ENCODE measurements at places on chromosomes 16 and 17.

GRCh38 chr17:74962622-74963394 lies 9.8 kb downstream of the HID1 start:
- DNase-seq, result no peak

DNA sequence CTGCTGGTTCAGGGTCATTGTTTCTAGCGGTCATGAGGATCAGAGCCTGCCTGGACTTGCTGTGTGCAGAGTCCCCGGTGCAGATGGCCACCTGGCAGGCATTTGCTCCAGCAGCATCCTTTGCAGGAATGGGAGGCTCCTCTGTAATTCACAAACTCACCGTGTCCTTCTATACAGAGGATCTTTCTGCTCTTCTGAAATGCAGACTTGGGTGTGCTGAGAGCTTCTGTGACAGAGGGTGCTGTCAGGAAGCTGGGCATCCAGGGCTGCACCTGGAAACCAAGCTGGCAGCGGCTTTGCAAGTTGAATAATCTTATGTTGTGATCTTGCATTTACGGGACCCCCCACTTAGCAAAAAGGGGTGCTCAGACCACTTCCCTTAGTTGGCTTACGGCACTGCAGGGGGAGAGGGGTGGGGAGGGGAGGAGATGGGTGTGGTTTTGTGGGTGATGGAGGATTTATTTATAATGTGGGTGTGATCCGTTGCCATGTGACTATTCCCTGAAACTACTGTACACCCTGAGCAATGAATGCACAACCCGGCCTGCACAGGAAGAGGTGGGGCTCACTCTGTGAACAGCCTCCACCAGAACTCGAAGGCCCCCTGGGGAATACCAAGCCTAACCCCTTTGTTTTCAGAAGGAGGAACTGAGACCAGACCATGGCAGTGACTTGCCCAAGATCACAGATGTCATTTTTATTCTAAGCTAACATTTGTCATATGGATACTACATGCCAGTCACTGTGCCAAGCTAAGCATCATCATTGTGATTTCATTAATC lies 178.3 kb downstream of the PRKCB start:
- DNase-seq, result no peak

DNA sequence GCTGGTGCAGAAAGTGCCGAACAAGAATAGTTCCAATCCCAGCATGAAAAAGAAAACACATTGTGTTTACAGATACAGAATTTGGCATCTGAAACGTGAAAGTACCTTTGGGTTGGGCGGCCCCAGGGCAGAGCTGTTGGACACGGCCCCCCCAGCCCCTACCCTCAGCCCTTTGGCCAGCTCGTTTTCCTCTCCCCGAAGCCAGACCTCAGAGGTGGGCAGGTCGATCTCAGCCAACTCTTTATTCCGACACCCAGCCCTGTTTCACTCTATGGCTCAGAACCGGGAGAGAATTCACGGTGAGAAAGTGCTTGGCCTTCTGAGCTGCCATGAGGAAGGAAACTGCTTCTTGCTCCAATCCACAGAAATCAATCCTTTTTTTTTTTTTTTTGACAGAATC lies 11.3 kb downstream of the NTN1 start:
- no peak for DNase-seq

DNA sequence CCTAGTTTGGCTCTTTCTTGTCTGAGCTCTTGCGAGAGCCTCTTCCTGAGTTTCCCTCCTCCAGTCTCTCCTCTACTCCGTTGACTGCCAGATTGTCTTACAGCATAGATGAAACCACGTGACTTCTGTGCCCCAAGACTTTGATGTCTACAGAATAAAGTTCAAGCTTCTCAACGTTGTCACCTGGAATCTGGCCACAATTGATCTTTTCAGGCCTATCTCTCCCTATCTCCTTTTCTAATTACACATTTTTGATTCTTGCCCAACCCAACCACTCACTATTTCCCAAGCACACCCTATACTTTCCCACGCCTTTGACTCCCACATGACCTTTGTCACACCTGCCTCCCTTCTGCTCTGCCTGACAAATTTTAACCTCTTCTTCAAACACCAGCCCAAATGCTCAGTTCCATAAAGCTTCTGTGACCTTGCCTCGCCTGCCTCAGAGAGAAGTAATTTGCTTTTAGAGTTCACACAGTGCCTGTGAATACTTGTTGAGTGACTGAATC lies 52.4 kb upstream of the PMFBP1 start:
- DNase-seq, result no peak

DNA sequence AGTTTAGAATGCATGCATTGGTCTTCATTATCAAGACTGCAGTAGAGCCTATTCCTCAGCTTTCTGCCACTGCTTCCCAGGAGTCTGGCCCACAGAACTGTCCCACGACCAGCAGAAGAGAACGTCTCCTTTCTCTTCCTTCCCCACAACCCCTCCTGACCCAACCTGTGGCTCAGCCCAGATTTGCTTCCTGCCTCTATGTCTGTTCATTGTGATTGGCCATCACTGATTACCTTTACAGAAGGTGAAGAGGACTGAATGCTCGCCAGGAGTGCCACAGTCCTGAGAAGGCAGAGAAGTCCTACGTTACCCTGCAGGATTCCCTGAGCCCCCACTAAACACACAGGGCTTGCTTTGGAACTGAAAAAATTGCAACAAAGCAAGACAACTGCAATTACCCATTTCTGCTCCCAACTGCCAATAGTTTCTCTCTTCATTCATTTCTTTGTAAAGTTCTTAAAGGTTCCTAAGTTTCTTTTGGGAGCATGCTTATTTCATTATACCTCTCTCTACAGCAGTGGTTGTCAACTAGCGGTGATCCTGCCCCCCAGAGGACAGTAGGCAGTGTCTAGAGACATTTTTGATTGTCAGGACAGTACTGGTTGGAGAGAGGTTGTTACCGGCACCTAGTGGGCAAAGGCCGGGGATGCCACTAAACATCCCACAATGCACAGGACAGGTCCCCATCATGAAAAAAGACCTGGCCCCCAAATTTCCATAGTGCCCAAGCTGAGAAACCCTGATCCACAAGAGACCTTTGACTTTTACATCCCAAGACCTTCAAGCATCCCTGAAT lies 4.5 kb upstream of the NAT9 start:
- peak; percentile 72 for DNase-seq

GRCh38 chr17:28862561-28862960 lies 7.7 kb downstream of the ERAL1 start:
- no peak for DNase-seq

- DNase-seq, result no peak
Measured at GRCh38 chr16:66121466-66121865, 245.0 kb upstream of the CDH5 start.

GRCh38 chr17:74528491-74529199 lies 2.6 kb downstream of the CD300LB start:
- DNase-seq, result no peak

DNA sequence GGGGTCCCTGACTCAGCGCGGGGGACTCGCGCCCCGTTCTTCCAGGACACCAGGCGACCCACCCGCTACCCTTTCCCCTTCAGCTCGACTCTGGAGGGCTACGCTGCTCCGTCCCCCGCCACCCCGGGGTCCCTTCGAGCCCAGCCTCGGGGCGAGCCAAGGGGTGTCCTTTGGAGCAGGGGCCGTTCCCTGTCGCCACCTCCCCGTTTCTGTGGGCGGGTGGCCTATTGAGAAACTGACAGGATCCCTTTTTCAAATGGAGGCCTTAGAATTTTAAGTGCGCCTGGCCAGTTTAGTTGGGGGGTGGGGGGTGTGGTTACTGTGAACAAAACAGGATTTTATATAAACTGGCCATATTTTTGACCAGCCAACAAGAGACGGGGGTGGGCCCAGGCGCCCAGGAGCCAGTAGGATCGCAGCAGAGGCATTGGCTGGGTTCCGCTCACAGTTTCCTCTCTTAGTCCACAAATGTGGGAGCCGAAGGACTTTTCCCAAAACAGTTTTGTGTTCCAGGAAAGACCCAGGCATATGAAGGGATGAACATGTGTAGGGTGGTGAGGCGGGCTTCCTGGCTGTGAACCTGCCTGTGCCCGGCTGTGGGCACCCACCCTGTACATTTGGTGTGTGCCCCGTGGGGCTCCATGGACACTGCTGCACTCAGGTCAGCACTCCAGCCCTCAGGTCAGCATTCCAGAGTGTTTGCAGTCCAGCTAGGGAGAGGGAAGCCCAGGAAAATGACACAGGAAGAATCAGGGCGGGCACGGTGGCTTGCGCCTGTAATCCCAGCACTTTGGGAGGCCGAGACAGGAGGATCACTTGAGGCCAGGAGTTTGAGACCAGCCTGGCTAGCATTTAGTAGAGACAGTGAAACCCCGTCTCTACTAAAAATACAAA lies 722 bp upstream of the TIMP2 start:
- DNase-seq, result peak; percentile 46

- no peak for DNase-seq
Measured at GRCh38 chr16:631808-632358, 1.1 kb downstream of the WFIKKN1 start.

DNA sequence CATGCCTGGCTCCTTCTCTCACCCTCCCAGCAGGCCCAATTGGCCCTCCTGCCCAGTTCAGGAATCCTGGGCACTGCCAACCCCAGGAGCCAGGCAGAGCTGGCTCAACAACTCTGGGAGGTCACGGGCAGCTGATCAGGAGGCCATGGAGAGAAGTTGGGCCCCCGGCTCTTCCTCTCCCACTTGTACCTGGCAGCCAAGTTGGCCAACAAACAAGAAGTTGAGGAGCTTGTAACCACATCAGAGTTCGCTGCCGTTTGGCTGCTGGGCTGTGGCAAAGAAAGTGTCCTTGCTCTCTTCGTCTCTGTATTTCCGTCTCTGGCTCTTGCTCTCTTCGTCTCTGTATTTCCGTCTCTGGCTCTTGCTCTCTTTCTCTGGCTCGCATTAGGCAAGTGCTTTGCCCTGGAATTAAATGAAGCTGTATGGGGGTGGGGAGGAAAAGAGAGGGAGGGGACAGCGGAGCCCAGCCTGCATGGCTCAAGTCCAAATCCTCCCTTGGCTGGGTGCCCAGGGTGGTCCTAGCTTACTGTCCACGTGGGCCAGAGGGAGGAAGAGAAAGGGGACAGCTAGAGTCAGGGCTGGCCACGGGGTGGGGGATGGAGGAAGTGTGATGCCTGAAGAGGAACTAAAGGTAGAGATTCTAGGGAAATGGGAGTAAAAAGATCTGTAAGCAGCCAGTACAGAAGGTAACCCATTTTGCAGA lies 7.8 kb upstream of the TMEM132E start:
- no peak for DNase-seq

- DNase-seq, result no peak
Measured at GRCh38 chr17:33802349-33803198, 452.5 kb upstream of the CCL2 start.

DNA sequence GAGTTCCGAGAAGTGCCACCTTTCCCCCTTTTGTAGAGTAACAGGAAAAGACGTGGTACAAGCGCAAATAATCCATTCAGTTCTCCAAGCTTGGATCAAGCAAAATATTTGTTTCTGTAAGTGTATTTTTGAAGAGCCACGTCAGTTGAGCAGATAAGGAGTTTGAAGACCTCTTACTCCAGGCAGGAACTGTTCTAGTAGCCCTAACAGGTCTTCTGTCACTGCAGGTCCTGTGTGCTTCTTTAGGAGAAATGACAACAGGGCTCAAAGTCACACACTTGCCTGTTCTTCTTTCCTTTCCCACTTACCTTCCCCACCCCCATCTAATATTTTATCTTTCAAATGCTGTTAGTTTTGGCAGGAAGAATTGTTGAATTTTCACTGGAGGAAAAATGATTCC lies 93.9 kb downstream of the CLEC16A start:
- no peak for DNase-seq

DNA sequence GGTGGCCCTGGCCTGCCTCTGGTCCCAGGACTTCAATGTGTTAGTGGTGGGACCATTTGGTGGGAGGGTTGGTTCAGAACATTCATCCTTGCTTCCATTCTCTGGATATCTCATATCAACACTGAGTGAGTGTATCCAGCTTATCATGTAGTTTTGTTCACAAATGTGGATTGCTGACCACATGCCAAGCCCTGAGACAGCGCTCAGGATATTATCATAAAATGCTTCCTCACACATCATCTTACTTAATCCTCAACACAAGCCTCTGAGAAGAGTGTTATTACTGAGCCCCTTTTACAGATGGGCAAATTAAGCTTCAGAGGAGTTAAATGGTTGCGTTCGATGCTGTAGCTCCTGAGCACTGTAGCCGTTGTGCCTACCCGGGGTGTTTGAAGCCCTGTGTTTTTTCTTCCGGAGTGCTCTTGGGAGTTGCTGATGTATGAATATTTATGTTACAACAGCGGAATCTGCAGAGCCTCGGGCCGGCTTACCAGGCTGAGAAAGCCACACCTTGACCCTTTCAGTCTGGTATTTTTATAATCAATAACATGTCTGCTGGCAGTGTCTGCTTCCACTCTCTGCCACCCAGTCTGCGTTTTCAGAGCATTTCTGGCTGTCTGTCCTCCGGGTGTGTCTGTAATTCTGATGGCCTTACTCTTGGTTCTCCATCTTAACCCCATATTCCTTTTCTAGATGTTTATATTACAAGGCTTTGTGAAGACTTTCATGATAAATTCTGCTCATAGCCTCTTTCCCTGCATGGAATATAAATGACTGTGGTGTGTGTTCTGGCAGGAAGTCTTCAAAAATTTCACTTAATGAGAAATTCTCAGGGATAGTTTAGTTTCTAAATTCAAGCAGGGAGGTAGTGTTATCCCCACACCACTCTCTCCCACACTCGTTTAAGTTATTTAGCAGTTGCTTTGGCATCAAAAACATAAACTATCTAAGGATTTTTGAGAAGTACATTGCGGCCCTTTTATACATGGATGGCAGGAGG lies 2.9 kb downstream of the GLP2R start:
- DNase-seq, result no peak
